Fibroblast of the conjunctiva (primary cell): ENCODE measurements at places on chromosomes 4 and X.

GRCh38 chr4:1777822-1778641, 15.1 kb upstream of the FGFR3 start:
- DNase-seq, result no peak

GRCh38 chr4:36038491-36038890, 205.8 kb downstream of the ARAP2 start:
- DNase-seq, result no peak

- no peak for DNase-seq
These were observed 977 bp upstream of the RBBP7 start for GRCh38 chrX:16870862-16871815.

- DNase-seq, result no peak
These were observed 219.0 kb downstream of the PALLD start for GRCh38 chr4:168715896-168716295.

DNA sequence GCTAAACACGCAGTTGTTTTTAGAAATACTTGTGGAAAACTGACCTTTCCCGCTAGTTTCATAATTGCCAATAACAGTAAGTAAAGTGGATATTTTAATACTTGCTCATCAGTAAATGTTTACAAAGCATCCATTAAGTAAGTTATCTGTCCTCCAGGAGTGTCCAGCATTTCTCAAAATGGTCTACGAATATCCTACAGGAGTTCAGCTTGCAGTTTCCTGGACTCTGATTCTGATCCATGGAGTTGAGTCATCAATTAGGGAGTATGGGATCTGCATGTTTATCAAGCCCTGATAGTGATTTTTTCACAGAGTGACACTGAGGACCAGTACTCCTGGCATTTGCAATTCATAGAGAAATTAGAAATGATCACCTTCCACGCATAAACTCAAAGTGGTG, 325.2 kb upstream of the AADAT start:
- no peak for DNase-seq

DNA sequence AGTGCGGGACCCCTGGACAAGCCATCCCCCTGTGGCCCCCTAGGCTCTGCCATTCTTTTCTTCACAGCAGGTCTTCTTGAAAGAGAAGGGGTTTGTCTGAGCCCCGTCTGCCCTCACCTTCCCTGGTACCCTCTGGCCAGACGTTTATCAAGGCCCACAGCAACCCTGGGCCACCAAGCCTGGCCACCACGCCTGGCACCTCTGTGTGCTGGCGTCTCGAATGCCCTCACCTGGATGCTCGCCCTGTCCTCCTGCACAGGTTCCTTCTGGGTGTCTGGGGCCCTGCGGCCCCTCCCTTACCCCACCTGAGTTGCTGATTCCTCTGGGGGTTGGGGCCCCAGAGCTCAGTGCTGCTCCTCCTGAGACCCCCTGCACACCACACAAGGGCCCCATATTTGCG, 25.1 kb downstream of the ADRA2C start:
- no peak for DNase-seq

DNA sequence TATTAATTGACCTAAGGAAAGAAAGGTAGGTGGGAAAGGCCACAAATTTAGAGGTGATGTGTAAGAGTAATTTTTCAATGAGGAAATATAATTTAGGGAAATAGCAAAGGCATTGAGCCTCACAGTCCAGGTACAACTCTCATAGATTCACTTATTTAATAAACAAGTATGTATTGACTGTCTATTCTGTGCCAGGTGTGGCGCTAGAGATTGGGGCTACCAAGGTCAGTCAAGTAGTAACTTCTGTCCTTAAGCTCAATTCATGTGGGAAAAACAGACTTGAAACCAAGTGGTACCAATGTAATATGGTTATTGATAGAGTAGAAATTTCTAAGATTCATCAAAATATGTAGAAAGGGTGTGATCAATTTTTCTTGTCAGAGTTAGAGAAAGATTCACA, 257.5 kb downstream of the C4orf33 start:
- no peak for DNase-seq

- DNase-seq, result no peak
These were observed 461 bp upstream of the SLC9A6 start for GRCh38 chrX:135984791-135985156.

DNA sequence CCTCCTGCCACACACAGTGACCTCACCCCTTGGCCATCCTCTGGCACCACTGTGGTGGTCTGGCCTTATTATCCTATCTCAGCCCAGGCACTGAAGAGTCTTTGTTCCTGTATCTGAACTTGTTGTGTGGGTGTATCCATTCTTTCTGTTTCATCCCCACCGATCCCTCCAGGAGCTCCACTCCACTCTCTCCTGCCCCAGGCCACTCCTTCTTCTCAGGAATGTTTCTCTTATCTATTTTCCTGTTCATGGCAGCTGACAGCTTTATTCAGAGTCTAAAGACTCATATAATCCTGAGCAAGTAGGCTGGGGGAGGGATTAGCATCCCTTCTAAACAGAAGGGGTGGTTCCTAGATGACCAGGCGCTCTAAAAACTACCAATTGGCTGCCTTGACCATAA, 150.0 kb downstream of the ANAPC10 start:
- no peak for DNase-seq

DNA sequence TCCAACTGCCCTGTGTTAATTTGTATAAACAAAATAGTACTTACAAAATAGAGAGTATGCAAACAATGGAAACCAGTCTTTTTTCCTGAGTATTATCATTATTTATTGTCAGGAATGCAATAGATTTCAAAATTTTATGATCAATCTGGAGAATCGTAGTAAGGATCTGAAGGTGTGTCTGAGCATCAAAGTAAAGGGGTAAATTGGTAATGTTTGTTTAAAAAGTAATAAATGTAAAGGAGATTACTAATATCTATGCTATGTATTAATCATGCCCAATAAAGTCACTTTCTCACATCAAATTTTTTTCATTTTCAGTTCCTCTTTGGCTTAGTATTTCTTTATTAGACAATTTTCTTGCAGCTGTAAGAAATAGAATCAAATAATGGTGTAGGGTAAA, 1507.1 kb upstream of the PCDH7 start:
- DNase-seq, result no peak

- DNase-seq, result no peak
These were observed 780.6 kb downstream of the FAM133A start for GRCh38 chrX:94454606-94455005.

DNA sequence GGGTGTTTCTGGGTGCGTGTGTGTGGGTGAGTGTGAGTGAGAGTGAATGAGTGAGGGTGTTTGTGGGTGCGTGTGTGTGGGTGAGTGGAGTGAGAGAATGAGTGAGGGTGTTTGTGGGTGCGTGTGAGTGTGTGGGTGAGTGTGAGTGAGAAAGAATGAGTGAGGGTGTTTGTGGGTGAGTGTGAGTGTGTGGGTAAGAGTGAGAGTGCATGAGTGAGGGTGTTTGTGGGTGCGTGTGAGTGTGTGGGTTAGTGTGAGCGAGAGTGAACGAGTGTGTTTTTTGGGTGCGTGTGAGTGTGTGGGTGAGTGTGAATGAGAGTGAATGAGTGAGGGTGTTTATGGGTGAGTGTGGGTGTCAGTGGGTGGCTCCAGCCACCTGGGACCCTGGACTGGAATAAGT, 1676.1 kb upstream of the TENM3 start:
- DNase-seq, result no peak

- no peak for DNase-seq
These were observed 9.8 kb downstream of the GUCY1A1 start for GRCh38 chr4:155676430-155676825.

GRCh38 chr4:61938250-61938846, 738.2 kb downstream of the ADGRL3 start:
- no peak for DNase-seq

GRCh38 chr4:159542296-159542695, 439.4 kb downstream of the RAPGEF2 start:
- no peak for DNase-seq

- DNase-seq, result peak; percentile 3
These were observed 168.1 kb downstream of the GLRA2 start for GRCh38 chrX:14697451-14697850.

GRCh38 chrX:48472225-48472624, 2.2 kb upstream of the SLC38A5 start:
- DNase-seq, result no peak

DNA sequence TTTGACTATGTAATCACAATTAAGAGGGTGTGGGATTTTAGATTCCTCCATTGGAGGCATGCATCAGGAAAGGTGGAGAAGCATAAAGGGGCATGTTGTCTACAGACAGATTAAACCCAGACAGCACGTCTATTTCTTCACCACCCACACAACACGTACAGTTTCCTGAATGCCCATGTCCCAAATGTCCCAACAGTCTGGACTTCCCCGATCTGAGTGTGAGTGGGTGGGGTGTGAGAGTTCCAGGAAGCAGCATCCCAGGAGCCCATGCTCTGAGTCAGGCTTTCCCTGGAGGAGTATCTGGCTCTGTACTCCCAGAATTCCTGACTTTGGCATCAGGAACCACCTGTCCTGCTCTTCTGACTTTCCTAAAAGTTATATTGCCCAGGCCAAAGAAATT, 30.8 kb upstream of the NDP start:
- no peak for DNase-seq
